Omental fat pad (tissue), 4 donors: ENCODE measurements at places on chromosomes 16 and 17.

- DNase-seq, result no peak
These were observed 10.0 kb upstream of the NAGLU start for GRCh38 chr17:42526031-42526444.

GRCh38 chr17:38751144-38751807 lies 1.3 kb upstream of the PSMB3 start:
- DNase-seq, result no peak

DNA sequence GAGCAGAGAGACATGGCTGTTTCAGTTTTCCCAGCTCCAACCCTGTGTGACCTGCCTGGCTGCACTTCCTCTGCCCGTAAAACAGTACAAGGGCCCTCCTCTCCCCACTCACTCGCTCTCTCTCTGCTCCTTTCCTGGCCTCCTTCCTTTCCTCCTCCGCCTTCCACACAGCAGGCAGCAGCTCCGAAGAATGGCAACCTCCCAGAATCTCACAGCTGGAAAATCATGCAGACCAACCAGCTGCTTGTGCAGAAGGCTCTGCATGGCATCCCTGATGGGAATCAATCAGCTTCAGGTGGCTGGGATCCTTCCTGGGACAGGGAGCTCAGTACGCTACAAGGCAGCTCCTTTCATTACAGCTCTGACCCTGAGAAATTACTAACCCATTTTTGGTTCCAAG lies 27.4 kb downstream of the TMEM132E start:
- no peak for DNase-seq

GRCh38 chr17:34851961-34852540 lies 109.2 kb downstream of the CCT6B start:
- DNase-seq, result no peak

GRCh38 chr16:80569440-80570105 lies 28.8 kb downstream of the DYNLRB2 start:
- DNase-seq, result no peak

DNA sequence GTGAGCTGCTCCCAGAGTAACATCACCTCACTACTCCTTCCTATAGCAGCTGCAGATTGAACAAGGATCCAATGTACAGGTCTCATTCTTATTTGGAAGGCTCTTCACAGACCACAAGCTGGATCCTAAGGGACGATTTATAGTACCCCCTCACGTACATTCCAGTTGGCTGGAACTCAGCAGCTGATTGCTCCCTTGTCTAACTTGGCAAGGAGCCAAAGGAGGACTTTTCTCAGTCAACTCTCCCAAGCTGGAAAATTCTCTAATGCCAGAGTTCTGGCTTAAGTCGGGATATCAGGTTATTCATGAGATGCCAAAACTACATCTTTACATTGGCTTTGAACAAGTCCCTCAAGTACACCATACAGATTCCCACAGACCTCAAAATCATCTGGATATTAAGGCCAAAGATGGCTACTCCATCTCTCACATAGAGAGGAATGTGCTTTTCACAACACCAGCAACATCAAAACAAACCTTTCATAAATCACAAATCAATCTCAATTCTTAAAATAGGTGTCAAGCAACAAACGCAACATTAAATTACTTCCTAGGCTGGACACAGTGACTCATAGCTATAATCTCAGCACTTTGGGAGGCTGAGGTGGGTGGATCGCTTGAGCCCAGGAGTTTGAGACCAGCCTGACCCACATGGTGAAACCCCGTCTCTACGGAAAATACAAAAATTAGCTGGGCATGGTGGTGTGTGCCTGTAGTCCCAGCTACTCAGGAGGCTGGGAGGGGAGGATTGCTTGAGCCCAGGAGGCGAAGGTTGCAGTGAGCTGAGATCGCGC lies 39.3 kb downstream of the SMG6 start:
- DNase-seq, result no peak

DNA sequence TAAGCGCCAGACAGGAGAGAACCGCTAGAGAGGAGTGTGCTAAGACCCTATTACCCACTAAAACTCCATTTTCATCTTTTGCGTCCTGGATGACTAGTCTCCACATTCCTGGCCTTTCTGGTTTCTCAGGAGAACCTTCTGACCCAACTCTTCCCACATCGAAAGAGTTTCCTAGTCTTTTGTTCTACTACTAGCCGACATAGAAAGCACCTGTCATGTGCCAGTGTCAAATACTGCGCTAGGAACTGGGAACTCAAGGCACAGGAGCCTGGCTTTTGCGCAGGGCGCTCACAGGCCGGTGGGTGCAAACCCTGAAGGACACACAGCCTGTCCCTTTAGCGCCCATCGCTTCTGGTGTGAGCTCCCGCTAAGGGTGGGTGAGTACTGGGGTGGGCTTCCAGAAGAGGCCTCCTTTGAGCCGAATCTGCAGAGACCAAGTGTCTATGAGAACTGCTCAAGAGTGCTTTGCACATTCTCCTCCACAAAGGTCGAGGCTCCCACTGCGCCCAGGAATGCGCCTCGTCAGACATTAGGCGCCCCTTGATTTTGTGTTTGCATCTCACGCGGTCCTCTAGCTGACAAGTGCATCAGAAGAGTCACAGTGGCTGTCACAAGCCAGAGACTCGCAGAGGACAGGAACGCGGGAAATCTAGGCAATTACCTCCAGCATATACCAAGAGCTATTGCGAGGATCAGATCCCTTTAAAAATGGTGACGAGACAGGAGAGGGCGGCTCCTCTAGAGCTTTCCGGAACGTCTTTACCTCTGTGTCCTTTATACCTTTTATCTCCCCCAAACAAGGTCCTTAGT lies 2.0 kb upstream of the PSMB3 start:
- no peak for DNase-seq

DNA sequence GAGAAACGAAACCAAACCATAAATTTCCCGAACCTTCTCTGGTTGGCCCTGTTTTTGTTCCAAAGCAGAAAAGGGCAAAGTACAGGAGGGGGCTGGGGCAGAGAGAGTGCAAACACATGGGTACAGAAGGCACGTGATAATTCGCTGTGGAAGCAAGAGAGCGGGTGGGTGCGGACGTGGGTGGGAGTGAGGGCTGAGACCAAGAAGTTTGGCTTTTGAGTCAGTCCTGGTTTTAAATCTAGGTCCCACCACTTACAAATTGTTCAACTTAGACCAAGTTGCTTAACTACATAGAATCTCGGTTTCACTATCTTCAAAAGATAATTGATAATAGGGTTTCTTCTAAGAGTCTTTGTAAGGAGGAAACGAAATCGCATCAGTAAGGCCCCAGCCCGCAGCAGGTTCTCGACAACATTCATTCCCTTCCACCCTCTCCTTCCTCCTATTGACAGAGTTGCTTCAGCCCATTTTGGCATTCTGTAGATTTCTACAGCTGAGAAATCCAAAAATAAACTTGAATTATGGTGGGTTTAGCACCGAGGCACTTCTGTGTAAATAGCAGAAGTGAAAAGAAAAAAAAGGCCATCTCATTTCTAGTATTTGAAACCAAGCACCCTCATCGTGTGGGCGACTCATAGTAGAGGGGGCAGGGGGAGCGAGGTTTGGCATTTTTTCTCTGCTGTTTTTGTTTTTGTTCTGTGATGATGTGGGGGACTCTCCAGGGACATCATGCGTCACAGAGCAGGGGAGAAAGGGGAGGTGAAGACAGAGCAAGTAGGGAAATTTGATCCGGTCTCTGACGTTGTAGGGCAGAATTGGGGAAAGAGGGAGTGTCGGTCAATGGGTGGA lies 33.6 kb upstream of the CCR7 start:
- no peak for DNase-seq

DNA sequence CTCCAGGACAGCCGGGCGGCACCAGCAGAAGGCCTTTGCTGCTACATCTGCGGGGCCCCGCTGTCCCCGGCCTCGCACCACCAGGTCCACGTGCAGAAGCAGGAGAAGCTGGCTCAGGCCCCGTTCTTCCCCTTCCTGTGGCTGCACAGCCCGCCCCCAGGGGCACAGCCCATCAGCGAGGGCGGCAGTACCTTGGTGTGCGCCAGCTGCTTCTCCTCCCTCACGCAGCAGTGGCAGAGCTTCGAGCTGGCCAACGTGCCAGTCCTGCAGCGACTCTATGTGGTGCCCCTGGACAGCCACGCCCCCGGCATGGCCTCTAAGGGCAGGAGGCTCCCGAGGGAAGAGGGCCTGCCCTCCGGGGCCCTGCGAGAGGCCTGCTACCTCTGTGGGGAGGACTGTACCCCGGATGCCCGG lies 58.3 kb upstream of the CIBAR2 start:
- no peak for DNase-seq

DNA sequence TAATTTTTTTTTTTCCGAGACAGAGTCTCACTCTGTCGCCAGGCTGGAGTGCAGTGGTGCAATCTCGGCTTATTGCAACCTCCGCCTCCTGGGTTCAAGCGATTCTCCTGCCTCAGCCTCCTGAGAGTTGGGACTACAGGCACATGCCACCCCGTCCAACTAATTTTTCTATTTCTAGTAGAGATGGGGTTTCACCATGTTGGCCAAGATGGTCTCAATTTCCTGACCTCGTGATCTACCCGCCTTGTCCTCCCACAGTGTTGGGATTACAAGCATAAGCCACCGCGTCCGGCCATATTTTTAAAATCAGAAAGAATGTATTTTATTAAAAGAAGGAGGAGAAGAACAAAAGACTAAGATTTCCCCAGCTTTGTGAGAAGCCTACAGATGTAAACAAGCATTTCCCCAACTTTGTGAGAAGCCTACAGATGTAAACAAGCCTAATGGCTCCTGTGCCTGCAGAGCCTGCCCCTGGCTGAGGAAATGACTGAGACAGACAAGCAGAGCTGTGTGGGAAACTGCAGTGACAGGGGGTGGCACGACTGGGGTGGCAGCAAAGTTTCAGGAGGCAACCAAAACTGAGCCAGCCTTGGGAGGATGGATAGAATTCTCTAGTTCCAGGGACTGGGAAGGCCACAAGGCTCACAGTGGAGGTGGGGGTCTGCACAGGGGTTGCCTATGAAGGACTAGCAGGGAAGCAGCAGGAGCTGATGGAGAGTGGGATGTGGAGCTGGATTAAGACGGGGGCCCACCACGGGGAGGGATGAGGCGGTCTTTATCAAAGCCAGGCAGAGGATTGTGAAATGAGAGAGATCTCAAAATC lies 22.9 kb downstream of the TOP3A start:
- no peak for DNase-seq

- DNase-seq, result no peak
These were observed 10.8 kb upstream of the B4GALNT2 start for GRCh38 chr17:49121696-49122292.

- DNase-seq, result no peak
These were observed 442.2 kb downstream of the MAF start for GRCh38 chr16:79158337-79158736.

DNA sequence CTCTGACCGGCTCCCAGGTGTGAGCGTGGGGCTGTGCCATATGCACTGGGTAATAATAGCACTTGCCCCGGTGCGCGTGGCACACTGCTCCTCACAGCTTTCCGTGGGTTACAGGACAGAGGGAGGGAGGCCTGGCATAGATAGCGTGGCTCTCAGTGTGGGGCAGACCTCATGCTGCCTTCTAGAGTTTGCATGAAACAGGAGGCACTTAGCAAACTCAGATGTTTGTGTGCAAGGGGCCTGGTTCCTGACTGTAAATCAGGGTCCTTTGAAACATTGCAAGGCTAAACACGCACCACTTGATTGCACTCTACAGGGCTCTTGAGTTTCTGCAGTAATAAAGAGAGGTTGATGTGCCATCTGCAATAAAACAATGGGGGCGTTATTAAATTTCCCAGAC lies 101.7 kb downstream of the RPTOR start:
- DNase-seq, result no peak

- no peak for DNase-seq
These were observed 10.0 kb downstream of the KRT16 start for GRCh38 chr17:41602524-41602923.

DNA sequence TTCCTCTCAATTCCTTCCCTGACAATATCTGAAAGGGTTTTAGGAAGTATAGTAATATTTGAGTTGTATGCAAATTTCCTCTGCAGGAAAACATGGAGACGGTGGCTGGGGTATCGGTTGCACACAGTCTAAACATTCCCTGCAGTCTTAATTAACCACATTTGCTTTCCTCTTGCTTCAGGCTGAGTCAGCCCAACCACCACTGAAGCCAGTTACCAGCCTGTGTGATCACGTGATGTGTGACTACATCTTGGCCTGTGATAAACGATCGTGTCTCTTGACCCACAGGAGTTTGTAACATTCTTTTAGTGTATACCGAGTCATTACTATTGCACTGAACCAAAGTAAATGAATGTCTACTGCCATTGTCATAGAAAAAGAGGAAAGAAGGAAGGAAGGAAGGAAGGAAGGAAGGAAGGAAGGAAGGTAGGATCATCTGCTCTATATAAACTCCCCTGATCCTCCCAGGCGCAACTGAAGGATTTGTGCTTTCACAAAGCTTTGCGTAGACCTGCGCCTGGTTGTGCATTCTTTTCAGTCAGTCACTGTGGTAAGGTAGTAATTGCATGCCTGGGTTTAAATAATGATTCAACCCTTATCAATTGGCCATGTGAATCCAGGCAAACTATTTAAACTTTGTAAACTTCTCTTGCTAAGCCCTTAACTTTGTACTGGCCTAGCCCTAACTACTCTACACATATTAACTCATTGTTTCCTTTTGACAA lies 280.6 kb upstream of the SALL1 start:
- DNase-seq, result no peak

DNA sequence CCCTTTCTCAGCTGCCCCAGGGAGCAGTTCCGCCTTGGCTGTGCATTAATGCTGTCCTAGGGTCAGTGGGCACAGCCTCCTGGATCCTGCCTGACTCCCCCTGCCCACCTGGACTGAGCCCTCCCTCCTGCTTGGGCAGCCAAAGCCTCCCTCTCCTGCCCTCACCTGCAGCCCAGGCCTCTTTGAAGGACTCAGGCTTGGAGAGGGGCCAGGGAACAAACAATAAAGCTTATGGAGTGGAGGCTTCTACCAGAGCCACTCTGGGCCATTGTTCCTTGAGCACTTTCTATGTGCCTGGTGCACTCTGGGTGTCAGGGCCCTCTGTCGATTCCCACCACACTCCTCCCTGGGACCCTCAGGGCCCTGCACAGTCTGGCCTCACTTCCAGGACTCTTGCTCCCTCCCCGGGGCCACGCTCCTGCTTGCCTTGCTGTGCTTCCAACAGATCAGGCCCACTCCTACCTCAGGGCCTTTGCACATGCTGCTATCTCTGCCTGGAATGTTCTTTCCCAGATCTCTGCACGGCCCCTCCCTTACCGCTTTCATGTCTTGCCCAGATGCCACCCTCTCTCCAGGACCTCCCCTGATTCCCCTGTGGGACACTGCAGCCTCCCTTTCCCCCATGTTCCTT lies 5.0 kb downstream of the KCNJ12 start:
- DNase-seq, result no peak

GRCh38 chr17:4267402-4267801 lies 3.6 kb upstream of the ANKFY1 start:
- no peak for DNase-seq

GRCh38 chr17:38900978-38901656 lies 24.3 kb upstream of the LASP1NB start:
- no peak for DNase-seq

- peak; percentile 34 for DNase-seq
These were observed at the start of gene SP6 for GRCh38 chr17:47850692-47851573. TSS of gene SP6 (minus strand) at chr17:47851163. CDS start at chr17:47848429, 2,734 bp downstream.

DNA sequence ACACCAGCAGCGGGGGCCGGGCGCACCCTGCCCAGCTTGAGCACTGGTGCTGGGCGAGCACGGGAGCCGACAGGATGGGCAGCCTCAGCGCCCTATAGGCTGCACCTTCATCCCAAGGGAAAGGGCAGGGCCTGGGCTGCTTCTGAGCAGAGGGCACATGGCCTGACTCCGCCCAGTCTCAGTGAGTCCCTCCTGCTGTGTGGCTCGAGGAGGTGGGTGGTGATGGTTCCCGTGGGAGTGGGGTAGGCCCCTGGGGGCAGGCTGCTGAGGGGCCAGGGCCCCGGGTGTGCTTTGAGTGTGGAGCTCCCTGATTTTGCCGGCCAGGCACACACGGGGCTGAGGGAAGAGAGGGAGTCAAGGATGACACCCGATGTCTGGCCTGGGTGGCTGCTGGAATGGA lies 37.9 kb downstream of the TSC2 start:
- DNase-seq, result no peak
